ENCODE measurements at places on chromosomes 2 and 18.

- no peak for DNase-seq
Observed at GRCh38 chr18:48608581-48608980, 69.8 kb downstream of the CTIF start.

DNA sequence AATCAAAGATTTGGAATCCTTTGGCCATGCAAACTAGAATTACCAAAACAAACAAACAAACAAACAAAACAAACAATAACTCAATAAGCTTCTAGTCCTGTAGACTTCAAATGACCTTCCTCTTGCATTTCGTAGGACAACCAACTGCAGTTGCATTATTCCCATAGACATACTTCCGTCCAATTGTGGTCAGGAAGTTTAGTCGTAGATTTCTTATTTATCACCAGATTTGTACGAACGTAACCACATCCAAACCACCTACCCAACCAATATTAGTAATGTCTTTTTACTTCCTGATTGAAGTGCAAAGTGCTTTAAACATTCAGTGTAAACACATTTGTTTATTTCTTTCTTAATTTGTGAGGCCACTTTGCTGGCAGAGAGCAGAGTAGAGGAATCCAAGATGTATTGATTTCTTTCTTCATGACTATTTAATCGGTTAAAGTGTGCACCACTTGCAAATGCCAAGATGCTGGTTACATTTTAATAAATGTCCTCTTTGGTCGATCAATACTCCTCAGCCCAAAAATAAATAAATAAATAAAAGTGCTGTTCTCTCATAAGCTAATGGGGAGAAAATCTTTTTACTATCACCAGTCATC lies 1745.6 kb upstream of the CELF4 start:
- DNase-seq: no peak

GRCh38 chr2:144351687-144352086 lies 168.2 kb downstream of the ZEB2 start:
- DNase-seq: no peak

GRCh38 chr2:234292962-234293243 lies 204.0 kb downstream of the ARL4C start:
- DNase-seq: no peak

DNA sequence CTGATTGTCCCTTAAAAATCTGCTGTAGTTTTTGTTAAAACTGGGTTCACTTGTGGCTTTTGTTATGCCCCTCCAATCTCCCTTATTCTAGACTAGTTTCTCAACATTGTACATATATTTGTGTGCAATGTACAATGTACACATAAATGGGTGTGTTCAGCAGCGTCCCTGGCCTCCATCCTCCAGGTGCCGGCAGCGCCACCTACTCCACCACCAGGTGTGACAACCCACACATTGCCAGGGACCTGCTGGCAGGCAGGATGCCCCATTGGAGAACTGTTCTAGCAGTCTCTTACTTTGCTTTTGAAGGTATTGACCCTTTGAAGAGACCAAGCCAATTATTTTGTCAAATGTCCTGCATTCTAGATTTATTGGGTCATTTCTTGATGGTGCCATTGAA lies 75.4 kb downstream of the SH3RF3 start:
- DNase-seq: no peak

DNA sequence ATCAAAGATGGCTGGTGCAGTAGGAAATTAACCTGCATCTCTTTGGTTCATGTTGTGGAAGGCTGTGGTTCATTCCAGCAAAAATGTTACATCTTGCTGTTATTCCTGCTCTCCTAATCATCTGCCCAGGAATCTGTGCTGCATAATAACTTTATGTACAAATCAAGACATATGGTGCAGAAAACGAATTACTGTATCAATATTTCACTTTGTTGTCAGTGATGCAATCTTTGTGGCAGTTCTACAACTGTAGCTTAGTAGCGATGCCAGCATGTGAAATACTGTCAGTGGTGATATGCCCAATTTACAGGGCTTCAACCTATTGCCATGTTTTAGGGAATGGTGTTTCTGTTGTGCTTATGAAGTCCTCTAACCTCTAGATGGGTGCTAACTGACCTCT lies 1114.7 kb downstream of the SOCS6 start:
- no peak for DNase-seq

DNA sequence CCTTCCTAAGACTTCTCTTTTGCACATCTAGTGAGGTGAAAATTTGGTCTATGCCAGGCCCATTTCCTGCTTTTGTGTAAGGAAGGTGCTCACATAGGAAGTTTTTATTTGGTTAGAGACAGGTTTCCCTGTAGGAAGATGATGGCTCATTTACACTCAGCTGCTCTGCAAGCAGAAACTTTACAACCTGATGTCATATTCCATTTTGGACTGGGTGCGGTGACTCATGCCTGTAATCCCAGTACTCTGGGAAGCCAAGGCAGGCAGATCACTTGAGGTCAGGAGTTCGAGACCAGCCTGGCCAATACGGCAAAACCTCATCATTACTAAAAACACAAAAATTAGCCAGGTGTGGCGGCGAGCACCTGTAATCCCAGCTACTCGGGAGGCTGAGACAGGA lies 35.8 kb downstream of the CASP10 start:
- DNase-seq: no peak

DNA sequence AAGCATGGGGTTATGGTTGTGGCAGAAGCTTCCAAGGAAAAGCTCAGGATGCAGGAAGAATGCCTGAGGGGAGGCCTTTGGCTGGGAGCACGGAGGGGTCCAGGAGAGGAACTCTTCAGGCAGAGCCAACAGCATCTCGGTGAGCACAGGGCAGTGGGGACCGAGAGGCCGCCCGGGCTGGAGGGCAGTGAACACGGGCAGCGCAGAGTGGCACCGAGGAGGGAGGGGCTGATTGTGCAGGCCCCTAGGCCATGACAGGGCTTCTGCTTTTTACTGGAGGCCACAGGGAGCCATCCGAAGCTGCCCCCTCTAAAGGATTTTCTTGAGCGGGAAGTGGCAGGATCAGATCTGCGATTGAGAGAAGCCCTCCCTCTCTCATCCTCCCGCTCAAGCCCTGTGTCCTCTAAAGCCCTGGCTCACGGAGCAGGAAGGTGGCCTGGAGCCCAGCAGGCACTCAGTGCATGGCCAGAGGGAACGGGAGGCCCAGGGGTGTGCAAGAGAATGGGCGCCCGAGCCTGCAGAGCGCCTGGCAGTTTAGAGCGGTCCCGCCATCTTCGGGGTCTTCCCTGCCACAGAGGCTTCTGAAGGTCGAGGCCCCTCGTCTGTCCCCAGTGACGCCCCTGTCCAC lies 110.0 kb upstream of the STON1 start:
- no peak for DNase-seq

- no peak for DNase-seq
Observed at GRCh38 chr18:57901825-57902589, 98.9 kb upstream of the ATP8B1 start.

- DNase-seq: peak; percentile 70
Observed at GRCh38 chr2:85420536-85421259, 2.2 kb downstream of the SH2D6 start.

- no peak for DNase-seq
Observed at GRCh38 chr2:71589763-71590162, 136.4 kb downstream of the DYSF start.

- peak; percentile 25 for DNase-seq
Observed at GRCh38 chr2:215454519-215455246, 18.8 kb upstream of the FN1 start.

- DNase-seq: no peak
Observed at GRCh38 chr2:21165350-21165749, 41.6 kb downstream of the TDRD15 start.

DNA sequence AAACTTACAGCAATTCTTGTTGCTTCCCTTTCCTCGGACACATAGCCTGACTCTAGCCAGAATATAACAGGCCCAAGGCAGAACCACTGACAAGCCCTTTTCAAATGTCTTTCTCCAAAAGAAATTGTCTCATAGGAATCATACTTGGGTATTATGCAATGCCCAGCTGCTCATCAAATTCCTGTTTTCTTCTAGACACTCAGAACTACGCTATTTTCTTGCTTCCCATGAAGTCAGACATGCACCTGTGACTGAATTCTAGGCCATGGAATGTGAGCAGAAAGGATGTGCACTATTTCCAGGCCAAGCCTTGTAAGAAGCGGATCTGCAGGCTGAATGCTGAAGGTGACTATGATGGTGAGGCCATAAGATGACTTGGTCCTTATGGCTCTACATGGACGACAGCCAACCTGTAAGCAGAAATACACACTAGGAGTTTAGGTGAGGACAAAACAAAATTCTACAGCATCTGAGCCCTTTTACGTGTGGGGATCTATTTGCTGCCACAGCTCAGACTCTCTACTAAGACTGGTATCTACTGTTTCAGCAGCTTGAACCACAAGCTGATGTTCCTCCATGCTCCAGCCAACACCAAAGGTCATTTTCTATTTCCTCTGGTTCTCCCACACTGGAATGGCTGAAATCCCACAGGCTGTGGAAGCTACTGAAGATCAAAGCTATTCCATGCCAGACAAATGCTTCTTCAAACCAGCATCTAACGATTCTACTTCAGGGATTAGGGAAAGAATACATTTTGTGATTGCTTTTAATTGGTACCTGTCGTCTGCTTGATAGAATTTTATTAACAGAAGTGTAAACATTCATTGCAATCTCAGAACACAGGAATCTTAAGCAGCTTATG lies 378.7 kb downstream of the RBM43 start:
- no peak for DNase-seq

DNA sequence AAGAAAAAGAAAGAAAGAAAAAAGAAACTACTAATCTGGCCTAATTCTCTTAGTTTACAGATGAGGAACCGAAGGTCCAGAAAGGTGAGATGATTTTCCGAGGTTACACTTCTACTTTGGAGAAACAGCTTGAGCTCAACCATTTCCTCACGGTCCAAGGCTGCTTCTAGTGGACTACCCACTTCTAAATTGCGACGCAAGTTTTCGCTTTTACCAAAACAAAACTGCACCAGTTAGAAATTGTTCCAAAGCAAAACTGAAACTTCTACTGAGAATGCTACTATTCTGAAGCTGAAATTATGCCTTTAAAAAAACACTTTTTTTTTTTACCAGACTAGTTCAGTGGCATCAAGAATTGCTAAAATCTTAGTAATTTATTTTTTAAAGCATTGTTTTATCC lies 101.6 kb downstream of the INO80D start:
- no peak for DNase-seq

DNA sequence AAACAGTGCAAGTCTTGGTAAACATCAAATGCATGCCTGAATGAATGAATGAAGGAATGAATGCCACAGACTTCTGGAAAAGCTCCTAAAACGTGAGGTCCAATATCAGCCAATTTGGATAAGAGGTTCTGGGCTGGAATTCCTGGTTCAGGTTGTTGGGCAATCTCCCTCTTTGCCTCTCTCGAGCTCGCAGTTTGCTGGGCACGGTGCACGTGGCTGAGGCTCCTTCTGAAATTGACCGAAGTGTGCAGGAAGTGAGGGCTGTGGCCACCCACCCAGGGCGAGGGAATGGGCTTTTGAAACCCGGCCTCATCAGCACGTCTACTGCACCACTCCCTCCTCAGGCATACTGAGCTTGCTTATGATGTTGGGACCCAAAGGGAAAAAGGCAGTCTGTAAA lies 288.8 kb upstream of the HS6ST1 start:
- DNase-seq: no peak

- DNase-seq: no peak
Observed at GRCh38 chr2:111208639-111209038, 87.9 kb downstream of the BCL2L11 start.

- no peak for DNase-seq
Observed at GRCh38 chr2:118374974-118375755, 286.9 kb downstream of the INSIG2 start.

DNA sequence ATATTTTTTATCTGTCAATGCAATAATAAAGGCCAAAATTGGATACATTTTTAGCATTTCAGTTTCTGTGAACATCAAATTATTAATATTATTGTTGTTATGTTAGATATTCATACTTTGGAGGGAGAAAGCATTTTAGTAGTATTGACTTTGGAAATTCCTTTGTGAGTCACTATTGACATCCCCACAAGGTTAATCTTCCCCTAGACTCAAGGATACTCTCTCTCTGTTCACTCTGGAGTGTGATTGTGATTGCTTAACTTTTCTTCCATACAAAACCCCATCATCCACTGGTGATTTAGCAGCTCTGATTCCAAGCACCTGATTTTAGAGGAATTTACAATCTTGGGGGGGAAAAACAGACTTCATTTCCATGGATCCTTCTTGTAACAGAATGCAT lies 352.0 kb downstream of the THSD7B start:
- DNase-seq: peak; percentile 63

- no peak for DNase-seq
Observed at GRCh38 chr2:203446071-203446481, 89.0 kb downstream of the RAPH1 start.

GRCh38 chr2:151862700-151863099 lies 34.5 kb upstream of the ARL5A start:
- DNase-seq: peak; percentile 64

GRCh38 chr2:157077753-157078350 lies 179.7 kb upstream of the GALNT5 start:
- DNase-seq: no peak

DNA sequence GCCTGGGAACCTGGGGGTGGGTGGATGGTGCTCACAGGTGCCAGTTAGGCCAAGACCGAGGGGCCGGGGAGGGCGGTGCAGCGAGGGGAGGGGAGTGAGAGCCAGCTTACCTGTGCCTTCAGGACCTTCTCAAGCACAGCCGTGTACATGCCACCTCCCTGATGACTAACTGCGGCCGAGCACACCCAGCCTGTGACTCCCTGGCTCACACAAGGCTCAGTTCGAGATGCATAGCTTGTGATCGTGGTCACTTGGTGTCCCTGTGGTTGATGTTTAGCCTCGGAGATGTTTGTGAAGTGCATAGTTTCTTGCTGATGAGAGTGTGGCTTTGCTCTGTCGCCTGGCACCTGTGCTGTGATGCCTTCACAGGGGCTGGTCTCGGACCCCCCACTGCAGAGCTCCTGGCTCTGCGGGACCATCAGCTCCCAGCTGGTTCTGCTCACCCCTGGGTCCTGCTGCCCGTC lies 84.5 kb upstream of the ODC1 start:
- DNase-seq: no peak

GRCh38 chr2:159146996-159147666 lies 139.4 kb downstream of the WDSUB1 start:
- DNase-seq: no peak

- peak; percentile 51 for DNase-seq
Observed at GRCh38 chr2:96815326-96816126, 542 bp upstream of the CNNM3 start.

GRCh38 chr2:159921752-159922404 lies 123.9 kb upstream of the CD302 start:
- DNase-seq: peak; percentile 38

GRCh38 chr2:221876016-221876415 lies 303.9 kb upstream of the EPHA4 start:
- DNase-seq: no peak

GRCh38 chr2:221675201-221675908 lies 103.3 kb upstream of the EPHA4 start:
- no peak for DNase-seq

DNA sequence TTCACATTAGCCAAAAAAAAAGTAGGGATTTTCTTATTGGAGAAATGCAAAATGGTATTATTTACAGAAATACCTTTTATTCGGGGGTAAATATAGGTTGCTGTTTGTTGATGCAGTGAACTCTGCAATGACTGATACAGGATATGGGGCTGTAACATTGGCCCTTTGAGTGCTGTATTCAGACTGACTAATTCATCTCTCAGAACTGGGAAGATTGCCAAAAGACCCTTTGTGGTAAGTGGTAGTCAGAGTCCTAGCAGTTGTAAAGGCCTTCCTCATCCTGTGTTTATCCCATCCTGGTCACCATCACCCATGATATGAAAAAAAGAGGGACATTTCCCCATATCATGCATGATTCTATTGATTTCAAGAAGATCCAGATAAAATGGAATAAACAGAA lies 14.0 kb upstream of the DCC start:
- DNase-seq: no peak

GRCh38 chr2:75598589-75599155 lies 37.9 kb upstream of the EVA1A start:
- DNase-seq: no peak

GRCh38 chr2:106839849-106840595 lies 45.9 kb downstream of the ST6GAL2 start:
- DNase-seq: no peak

Data from kidney glomerular epithelial cell (primary cell).